Left kidney (tissue), 8 donors: ENCODE measurements at places on chromosomes 3 and 15. TPM values are rescaled to one million over a fixed set of nuclear protein-coding genes. Genes with fewer than 3 reads are reported as not detected.

RLBP1 gene
- not detected for polyA plus RNA-seq

AHSG gene
- polyA plus RNA-seq = 0.62 TPM

DNA sequence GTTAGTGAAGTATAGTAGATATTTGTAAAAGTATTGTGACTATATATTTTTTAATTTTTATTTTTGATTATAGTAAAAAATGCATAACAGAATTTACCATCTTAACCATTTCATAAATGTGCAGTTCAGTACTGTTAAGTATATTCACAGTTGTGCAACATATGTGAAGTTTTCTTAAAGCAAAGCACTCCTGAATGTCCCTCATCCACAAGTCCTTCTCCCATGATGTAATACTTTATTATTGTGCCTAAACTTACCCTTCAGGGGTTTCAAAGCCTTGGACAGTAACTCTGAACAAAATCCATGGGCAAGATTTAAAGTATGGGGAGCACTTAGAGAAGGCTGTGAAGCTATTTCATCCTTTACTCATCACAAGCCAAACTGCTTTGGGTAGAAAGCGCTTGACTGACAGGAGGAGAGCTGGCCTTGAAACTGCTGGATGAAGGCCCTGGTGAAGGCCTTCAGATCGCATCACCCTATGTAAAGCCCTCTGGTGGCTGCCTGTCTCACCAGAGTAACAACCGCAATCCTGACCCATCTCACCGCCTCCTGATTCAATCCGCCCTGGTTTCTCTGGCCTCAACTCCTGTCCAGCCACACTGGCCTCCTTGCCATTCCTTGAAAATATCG, 28.0 kb downstream of the LSM3 start:
- no peak for DNase-seq

RBSN gene
- 33.3 TPM for polyA plus RNA-seq

FBXW12 gene
- polyA plus RNA-seq = 0.73 TPM

- DNase-seq = no peak
These were observed 244.2 kb downstream of the NAALADL2 start for GRCh38 chr3:175103298-175103697.

PSTPIP1 gene
- 1.4 TPM for polyA plus RNA-seq

- DNase-seq = no peak
These were observed 10.5 kb upstream of the RPL29 start for GRCh38 chr3:52006017-52006819.

DNA sequence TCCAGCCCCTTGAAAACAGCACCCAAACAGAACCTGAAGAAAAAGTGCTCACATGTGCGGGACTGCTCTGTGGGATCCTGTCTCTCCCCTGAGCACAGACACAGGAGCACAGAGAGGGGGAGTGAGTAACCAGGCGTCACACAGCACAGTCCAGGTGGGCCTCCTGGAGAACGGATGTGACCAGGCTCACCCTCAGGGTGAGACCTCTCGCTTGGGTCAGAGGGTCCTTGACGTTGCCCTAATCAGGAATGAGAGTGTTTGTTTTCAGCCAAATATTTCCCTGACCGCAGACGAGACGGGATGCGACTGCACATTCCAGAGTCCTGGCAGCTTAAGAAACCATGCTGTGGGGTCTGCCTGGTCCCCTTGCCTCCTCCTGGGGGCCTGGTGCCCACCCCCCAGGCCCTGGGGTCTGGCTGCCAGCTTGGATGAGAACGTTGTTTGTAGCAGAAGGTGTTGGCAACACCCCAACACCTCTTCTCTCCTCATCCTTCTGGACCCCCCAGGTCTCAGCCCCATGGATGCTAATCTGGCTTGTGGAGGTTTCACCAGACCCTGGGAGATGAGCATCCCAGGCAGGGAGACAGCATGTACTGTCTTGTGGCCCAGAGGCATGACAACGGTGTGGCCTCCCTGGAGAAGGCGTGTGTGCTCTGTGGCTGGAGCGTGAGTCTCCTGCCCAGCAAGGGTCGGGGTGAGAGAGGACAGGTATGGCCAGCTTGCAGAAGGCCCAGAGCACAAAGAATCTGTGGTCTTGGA, 42.1 kb upstream of the SLC6A6 start:
- DNase-seq = no peak

DNA sequence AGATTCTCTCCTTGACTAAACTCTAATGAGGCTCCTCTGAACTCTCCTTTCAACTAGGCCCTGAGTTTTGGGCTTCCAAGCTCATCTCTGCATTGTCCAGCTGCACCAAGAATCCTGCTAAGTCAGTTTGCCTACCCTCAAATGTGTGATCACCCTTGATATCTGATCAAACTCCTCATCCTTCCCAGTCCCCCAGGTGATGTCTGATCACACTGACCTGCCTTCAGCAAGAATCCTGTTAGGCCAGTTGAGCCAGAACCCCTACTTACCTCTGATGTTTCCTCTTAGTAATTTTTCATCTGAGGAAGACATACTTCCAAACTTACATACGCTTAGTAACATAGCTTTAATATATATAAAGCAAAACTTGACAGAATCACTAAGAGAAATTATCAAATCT, 28.8 kb downstream of the SUMF1 start:
- no peak for DNase-seq
